CD4-positive, alpha-beta T cell treated with Interleukin-17A for 1 hour (primary cell): ENCODE measurements at places on chromosomes 11 and 22.

- DNase-seq: no peak
These were observed 41.9 kb downstream of the MSANTD4 start for GRCh38 chr11:105979997-105980703.

DNA sequence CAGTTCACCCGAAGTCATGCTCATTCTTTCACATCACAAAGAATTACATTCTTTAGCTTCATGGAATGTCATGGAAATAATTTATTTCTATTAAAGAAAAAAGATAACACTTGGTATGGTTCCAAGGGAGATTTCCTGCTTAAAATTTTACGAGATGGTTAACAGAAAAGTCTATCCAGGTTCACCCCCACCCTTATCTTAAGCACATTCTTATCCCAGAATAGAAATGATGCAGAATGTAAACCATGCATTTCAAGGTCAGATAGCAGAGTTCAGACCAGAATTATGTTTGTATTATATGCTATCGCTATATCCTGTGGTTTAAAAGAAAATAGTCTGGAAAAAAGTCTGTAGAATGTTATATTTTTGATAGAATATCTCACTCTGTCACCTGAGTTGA lies 58.7 kb downstream of the GAS2 start:
- DNase-seq: no peak

DNA sequence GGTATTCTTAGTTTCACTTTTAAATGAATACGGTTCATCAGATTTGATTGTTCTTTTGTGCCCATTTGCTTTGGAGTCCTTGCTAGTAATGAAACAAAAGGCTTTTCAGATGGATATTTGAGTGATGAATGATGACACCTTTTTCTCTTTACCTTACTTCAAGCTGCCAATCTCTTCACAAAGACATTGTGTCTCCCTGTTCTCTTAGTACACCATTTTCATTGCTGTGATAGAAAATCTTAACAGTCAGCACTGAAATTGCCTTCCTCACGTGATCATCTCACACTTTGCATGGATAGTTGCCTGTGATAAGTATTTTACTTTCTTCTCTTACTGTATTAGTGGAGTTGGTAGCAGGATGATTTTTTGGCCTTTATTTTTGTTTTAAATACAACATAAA lies 396.6 kb downstream of the NELL1 start:
- no peak for DNase-seq

- no peak for DNase-seq
These were observed 44.9 kb downstream of the TTC17 start for GRCh38 chr11:43403357-43404231.

DNA sequence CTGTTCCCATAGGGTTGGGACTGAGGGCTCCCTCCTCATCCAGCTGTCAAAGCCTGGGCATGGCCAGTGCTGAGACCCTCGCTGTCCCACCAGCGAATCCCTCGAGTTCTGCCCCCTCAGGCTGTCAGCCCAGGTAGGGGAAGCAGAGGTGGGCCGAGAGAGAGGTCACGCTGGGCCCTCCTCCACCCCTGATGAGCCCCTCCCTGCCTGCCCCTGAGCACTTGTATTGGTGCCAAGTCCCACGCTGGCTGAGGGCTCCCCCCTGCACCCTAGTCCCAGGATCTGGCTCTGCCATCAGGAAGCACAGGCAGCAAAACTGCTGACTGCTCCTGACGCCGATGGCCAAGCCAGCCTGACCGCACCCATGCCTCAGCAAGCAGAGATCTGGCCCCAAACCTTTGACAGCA lies 3.3 kb downstream of the PRR33 start:
- DNase-seq: no peak

DNA sequence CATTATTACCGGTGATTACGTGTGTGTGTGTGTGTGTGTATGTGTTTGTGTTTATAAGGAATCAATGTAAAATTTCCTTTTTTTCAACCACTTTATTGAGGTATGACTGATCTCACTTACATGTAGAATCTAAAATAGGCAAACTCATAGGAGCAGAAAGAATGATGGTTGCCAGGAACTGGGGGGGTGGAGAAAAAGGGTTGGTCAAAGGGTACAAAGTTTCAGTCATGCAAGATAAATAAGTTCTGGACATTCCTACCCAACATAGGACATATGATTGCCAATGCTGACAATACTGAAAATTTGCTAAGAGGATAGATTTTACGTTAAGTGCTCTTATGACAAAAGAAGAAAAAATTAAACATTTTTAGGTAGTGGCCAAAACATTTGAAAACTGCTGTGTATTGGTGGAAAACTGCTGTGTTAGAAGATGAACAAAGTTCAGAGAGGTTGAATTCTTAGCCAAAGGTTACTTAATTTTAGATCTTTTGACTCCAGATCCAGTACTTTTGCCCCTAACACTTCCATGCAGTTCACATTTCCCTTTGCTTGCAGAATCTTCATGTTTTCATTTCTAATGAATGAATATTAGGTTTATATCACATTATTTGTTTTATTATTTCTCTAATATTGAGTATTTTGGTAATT lies 49.5 kb downstream of the NNMT start:
- DNase-seq: no peak

GRCh38 chr11:77205467-77206263 lies 77.6 kb downstream of the MYO7A start:
- DNase-seq: no peak

GRCh38 chr11:90770007-90770406 lies 547.2 kb upstream of the CHORDC1 start:
- DNase-seq: no peak

GRCh38 chr11:118895093-118896039 lies 11.7 kb downstream of the CXCR5 start:
- peak; percentile 83 for DNase-seq

DNA sequence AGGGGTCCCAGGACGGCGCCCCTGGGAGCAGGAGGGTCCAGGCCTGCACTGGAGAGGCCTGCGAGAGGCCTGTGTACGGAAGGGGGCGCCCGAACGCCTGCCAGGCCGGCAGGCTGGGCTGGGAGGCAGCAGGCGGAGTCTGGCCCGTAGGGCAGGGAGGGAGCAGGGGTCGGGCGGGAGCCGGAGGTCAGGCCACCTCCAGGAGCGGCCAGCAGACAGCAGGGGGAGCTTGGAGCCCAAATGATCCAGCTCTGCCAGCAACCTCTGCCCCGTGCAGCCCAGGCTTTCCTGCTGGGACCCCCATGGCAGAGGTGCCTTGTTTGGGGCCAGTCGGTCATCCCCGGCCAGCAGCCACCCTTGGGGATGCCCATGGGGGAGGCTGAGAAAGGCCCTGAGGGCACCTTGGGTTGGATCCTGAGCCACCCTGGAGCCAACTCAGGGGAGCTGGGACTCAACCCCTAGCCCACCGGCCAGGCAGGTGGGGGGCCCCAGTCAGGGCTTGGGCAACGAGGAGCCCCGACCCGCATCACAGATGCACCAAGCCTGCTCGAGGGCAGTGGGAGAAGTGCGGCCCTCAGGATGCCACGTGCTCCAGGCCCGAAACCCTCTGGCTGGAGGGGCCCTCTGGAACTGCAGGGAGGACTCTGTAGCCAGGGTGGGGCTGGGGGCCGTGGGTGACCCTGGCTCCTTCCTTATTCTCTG lies 9.6 kb upstream of the SYT8 start:
- DNase-seq: no peak
